ENCODE measurements at places on chromosomes 4 and X.

- DNase-seq, result no peak
These were observed 119.1 kb downstream of the PCDH10 start for GRCh38 chr4:133268205-133268604.

GRCh38 chr4:73836373-73837279, at the start of gene CXCL6:
CXCL6 (plus strand) TSS chr4:73836678; CDS start chr4:73836751, 73 bp downstream.
- no peak for DNase-seq

DNA sequence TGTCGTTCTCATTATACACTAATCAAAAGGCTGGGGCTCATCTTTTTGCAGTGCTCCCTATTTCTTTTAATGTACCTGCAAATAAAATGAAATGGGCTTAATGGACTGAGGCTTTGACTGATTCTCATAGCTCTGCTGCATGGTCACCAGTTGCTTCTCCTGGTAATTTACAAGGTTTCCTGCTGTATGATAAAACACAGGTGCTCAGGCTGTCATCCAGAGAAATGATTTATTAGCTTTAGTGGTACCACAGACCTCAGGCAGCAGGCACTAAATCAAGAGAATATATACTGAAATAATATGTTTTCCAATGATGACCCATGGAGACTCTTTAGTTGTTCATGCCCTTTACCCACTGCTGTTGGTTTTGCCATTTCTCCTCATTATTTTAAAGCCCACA, 137.7 kb downstream of the C4orf33 start:
- no peak for DNase-seq

GRCh38 chrX:95764972-95765451, 919.6 kb upstream of the DIAPH2 start:
- peak; percentile 5 for DNase-seq

DNA sequence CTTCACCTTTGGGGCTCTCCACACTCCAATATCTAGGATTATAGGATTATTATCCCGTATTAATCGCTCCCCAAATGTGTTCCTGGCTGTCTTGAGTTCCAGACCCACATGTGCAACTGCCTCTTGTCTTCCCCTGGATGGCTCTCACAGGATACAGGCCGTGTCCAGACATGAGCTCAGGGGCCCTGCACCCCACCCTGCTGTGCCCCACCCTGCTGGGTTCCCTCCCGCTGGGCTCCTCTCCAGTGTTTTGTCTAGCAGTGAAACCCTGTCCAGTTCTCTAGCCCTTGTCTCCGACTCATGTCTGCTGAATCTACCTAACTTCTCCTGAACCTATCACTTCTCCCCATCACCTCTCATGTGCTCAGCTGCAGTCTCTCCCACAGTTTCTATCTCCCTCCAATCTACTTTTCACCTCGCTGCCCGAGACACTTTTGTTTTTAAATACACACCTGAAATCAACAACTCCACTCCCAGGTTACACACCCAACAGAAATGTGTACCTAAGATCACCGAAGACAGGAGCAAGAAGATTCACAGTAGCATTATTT, 2.0 kb downstream of the RNF212 start:
- DNase-seq, result no peak

- DNase-seq, result peak; percentile 21
These were observed 97.9 kb downstream of the ARHGEF9 start for GRCh38 chrX:63686878-63687714.

GRCh38 chr4:76515975-76516843, 81.2 kb downstream of the SHROOM3 start:
- DNase-seq, result no peak

DNA sequence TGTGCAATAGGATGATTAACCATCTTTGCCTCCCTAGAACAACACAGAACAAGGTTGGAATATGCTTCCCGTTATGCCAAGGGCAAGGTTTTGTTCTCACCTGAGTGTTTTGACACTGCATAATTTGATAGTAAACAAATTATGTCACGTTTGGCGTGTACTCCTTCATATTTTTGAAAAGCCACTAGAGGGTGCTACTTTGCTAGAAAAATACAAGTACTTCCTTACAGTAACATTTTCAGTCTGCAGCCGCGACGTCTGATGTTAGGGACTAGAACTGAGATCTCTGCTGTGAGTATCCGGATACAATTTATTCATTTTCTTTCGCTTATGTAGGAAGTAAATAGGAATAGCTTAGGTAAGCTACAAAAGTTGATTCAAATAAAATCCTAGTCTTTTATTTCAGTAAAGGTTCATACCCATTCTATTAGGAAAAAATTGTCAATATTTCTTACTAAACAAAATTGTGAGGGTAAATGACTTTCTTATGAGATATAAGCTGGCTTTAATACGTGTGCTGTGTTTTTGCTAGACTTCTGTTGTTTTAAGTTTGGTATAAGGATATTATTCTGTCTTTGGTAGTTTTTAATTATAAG, 181.1 kb upstream of the WDFY3 start:
- peak; percentile 24 for DNase-seq

DNA sequence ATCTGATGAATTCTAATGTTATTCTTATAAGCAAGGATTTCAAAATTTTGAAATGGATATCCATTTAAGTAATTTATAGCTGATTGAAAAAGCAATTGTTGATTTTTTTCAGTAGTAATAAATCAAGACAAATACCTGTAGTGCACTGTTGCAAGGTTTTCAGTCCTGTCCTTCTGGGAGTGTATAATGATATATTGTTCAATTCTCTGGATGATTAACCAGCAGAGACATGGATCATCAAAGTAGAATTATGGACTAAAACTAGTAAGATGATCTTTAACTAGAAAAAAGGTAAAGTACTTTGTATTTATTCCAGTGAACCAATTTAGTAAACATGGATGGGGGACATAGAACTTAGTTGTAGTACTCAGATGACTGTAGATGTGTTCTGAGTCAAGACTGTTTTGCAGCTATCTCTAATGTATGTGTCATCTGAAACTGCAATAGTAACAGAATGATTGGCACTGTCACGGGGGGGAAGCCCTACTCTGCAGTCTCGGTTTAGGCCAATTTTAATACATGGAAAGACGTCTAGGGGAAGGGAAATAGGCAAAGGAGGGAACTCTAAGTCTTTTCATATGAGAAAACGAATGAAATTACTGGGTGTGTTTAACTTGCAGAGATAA, 121.9 kb downstream of the GLRA3 start:
- no peak for DNase-seq

GRCh38 chr4:148310756-148311155, 131.5 kb downstream of the NR3C2 start:
- no peak for DNase-seq

DNA sequence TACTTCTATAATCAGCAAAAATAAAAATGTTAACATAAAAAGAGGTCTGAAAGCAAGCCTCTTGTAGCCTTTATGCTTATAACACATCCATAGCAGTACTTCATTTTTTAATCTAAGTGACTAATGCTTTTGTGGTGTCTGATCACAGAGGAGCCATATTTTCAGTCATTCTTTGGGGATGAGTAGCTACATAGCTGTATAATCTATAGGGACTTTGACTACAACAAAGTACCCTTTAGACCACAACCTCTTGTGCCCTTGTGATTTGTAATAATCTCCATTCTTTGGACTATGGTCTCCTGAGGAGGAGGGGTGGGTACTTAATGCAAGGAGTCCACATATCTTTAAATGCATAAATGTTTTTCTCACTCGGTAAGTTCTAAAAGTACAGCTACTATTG, 9.6 kb downstream of the DRP2 start:
- DNase-seq, result peak; percentile 45

GRCh38 chrX:124238268-124238667, 94.2 kb upstream of the TEX13D start:
- no peak for DNase-seq

DNA sequence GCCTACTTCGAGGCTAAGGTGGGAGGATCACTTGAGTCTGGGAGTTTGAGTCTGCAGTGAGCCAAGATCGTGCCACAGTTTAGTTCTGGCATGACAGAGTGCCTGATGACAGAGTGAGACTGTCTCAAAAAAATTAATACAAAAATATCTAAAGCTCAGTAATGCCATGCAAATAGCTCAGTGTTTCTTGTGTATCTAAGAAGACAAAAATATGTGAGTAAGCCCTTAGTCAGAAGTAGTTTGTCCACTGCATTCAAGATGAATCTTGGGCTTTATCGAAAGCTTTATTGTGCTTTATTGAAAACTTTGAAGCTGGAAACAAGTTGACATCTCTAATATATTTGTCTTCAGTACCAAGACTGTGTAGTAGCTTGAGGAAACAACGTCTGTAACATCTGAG, 115.9 kb downstream of the GPAT3 start:
- DNase-seq, result no peak

GRCh38 chr4:4694296-4694772, 152.5 kb upstream of the STX18 start:
- no peak for DNase-seq

DNA sequence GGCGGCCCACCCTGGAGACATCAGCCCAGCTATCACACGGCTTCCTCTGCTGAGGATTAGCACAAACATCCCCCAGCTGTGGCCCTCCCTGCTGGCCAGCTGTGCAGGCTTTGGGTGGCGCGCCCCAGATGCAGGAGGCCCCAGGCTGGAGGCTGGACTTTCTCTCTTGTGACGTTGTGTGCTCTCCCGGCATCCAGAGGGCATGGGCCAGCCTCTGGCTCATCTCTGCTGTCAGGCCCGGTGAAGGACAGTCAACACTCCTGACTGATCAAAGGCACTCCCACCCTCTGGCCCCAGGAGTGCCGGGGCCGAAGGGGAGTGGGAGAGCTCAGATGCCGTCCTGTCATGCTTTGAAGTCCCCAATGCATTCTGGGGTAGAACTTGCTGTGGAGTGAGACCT, 29.9 kb upstream of the PJA1 start:
- DNase-seq, result no peak

GRCh38 chr4:3372933-3373465, 68.8 kb upstream of the HGFAC start:
- DNase-seq, result peak; percentile 71

- DNase-seq, result no peak
These were observed 882 bp upstream of the STIM2 start for GRCh38 chr4:26859762-26860156.

- DNase-seq, result no peak
These were observed 157.8 kb downstream of the AFF2 start for GRCh38 chrX:148658115-148658730.

- DNase-seq, result no peak
These were observed 20.7 kb upstream of the RNF150 start for GRCh38 chr4:141153751-141154510.

- DNase-seq, result no peak
These were observed 25.5 kb upstream of the CBLL2 start for GRCh38 chrX:22247169-22247568.

- no peak for DNase-seq
These were observed 192.1 kb downstream of the SPRY1 start for GRCh38 chr4:123588631-123589241.

DNA sequence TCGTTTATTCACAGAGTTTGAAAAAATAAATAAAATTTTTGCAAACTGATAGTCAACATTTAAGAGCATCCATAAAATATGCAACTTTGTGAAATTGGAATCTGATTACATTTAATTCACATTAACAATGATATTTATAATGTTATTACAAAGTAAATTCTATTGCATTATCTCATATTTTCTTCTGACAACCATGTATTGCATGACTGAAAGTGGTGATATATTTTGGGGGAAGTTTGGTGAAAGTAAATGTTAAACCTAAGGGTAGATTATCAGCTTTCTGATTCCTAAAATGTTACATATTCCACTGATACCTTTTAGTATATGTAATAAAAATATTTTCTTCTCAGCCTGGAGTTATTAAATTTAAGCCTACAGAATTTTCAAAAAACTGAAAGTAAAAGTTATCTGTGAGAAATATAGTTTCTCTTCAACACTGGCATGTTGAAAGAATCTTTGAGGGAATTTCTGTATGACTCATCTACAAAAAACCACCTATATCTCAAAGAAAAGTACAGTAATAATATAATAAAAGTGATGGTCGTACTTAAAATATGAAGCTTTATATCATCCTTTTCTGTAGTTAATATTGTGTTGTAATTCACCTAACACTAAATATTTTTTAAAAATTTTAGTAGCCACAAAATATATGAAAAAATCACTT, 1179.6 kb upstream of the PCDH7 start:
- DNase-seq, result no peak

- no peak for DNase-seq
These were observed 122.9 kb downstream of the C4orf33 start for GRCh38 chr4:129218897-129219296.

DNA sequence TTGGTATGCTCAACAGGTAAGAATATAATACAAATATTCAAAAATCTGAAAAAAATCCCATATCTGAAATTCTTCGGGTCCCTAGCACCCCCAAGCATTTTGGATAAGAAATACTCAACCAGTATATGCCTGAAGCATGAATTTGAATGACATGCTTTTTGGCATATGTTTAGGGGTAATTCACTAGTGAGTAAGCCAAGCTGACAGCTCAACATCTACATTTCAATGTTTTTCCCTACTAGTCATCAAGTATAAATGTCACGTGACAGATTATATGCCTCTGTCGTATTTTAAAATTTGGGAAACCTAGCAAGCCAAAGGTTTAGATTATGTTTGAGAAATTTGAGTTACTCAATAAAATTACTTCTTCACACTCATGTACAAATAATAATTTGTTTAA, 125.1 kb downstream of the FGF16 start:
- DNase-seq, result no peak

GRCh38 chr4:151099976-151100417, 569 bp downstream of the RPS3A start:
- no peak for DNase-seq

GRCh38 chr4:130044788-130045531, 949.0 kb downstream of the C4orf33 start:
- no peak for DNase-seq

- DNase-seq, result peak; percentile 51
These were observed 3.9 kb upstream of the SAT1 start for GRCh38 chrX:23779025-23779424.

DNA sequence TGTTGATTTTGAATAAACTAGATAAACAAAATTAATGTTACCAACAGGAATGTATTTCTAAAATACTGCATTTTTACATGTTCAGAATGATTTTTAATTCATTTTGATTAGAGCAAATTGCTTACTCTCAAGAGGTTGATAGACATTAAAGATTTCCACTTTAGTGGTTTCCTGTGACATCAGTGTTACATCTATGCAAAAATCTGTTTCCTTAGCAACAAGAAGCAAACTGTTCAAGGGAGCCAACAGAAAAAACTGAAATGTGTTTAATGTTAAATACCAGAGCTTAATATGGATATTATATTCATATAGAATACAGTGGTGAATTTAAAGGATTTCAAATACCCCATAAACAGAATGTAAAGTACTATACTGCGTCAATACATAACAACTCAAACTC, 277.8 kb downstream of the GABRG1 start:
- DNase-seq, result no peak

DNA sequence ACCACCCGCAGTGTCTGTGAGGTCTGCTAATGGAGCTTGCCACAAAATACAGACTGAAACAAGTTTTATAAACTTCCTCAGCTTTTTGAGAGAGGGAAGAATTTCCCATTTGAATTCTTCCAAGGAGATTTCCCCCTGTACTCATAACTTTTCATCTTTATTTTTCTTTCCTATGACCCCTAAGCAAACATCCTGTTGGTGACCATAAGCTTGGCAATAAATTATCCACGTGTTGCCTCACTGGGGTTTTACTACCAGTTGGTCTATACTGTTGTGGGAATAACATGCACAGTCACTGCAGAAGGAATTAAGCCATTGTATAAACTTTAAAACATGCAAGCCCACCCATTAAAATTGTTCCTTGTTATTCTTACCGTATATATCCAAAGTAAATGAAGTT, 86.2 kb downstream of the SLC39A8 start:
- no peak for DNase-seq
